ENCODE measurements at places on chromosomes 6 and 20. TPM values are rescaled to one million over a fixed set of nuclear protein-coding genes. Genes with fewer than 3 reads are reported as not detected.

Gene CD2AP
- total RNA-seq, result 50.5 TPM

- DNase-seq, result no peak
- no peaks in the 10 kb centered on the region for H3K27me3 ChIP-seq
- no peaks in the 10 kb centered on the region for H3K4me1 ChIP-seq
- no peak overlapping the region for H3K27ac ChIP-seq
- H3K36me3 ChIP-seq, result peaks cover 18% of the 10 kb centered on the region
- peak overlapping the region; percentile 86 for H3K4me3 ChIP-seq
These were observed 1.1 kb upstream of the LSM14B start for GRCh38 chr20:62120990-62121775.

- no peak overlapping the region for H3K4me3 ChIP-seq
- no peaks in the 10 kb centered on the region for H3K4me1 ChIP-seq
- H3K27me3 ChIP-seq, result no peaks in the 10 kb centered on the region
- no peak overlapping the region for H3K27ac ChIP-seq
These were observed 6.2 kb downstream of the TTPAL start for GRCh38 chr20:44481719-44482416.

GRCh38 chr6:134245706-134246105 lies 72.2 kb downstream of the SGK1 start:
- H3K4me1 ChIP-seq, result no peaks in the 10 kb centered on the region
- peaks cover 2% of the 10 kb centered on the region for H3K36me3 ChIP-seq
- H3K4me3 ChIP-seq, result no peak overlapping the region
